Glutamatergic neuron (in vitro differentiated cells): ENCODE measurements at places on chromosomes 4 and X.

DNA sequence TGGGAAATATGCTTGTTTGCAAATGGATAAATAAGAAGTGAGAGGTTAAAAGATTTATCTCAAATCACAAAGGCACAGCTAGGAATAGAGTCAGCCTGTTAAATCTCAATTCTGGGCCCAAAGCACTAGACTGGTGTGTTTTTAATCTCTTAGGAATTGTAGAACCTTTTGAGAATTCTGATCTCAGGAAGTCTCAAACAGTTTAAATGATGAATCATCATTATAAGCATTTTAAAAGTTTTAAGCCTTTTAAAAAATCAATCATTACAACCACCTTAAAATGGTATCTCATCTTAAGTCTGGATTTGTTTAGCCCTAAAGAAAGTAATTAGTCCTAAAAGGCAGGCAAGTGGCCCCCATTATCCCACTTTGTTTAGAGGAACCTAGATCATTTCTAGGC lies 17.8 kb downstream of the DGKK start:
- no peak for DNase-seq

DNA sequence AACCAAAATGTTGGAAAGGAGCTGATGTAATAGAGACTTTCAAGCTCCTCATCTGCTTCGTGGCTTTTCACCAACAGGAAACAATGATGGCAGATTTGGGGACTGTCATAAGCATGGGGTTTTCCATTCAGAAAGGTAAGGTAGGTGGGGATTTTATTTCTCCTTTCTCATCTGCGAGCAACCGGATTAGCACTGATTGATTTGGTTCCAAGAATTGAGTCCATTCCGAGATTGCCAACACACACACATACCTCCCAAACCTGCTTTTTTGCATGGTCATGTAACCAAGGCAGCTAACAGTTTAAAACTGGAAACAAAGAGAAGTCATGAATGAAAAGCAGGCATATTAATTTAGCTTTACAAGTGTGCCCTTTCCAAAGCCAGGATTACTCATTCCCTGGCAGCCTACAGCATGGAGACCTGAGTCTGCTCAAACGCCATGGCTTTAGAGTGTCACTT lies 63.0 kb upstream of the LNX1 start:
- DNase-seq: no peak

- no peak for DNase-seq
Observed at GRCh38 chr4:91113130-91113706, 986.0 kb downstream of the CCSER1 start.

GRCh38 chr4:37675587-37676290 lies 10.4 kb downstream of the RELL1 start:
- no peak for DNase-seq

- DNase-seq: no peak
Observed at GRCh38 chrX:155886409-155886808, 5.3 kb downstream of the VAMP7 start.

DNA sequence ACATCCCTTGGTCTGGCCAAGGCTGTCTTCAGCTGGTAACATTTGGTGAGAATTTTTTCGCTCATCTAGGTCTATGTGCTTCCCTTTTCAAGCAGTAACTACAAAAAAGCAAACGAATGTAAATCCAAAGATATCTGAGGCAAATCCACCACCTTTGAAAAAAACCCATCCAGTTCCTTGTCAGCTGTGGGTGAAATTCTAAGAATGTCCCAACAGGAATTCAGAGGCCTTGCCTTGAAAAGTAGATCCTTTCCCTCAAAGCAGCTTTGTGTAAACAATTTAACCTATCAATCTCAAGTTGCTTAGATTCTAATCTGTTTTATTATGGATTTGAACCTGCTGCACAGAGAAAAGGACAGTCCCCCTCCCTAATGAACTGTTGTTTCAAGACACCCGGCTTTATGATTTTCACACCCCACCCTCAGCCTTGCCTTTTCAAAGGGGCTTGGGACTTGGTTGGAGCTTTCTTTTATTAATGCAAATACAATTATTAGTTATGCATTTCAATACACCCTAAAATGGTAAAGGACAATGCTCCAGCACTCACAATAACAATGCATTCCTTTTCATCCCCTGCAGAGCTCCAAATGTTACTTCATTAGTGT lies 166.6 kb downstream of the LDB2 start:
- DNase-seq: no peak

- DNase-seq: no peak
Observed at GRCh38 chrX:72465889-72466288, 106.8 kb downstream of the HDAC8 start.

GRCh38 chr4:6405397-6405706 lies 67.1 kb downstream of the PPP2R2C start:
- DNase-seq: peak; percentile 49

DNA sequence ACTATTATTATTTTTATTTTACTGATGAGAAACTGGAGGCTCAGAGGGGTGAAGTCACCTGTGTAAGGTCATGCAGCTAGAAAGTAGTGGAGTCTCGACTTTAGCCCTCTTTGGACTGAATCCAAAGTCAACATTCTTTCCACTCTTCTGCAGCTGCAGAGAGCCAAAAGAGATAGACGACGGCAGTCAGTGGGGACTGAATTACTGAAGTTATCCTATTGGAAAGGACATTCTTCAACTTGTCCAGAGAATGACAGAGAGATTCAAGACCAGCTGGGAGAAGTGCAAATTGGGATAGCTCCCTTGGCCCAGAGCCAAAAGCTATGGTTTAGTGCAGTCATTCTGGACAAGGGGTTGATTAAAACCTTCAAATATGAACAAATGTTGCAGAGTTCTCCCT lies 42.5 kb downstream of the VGLL1 start:
- DNase-seq: no peak

DNA sequence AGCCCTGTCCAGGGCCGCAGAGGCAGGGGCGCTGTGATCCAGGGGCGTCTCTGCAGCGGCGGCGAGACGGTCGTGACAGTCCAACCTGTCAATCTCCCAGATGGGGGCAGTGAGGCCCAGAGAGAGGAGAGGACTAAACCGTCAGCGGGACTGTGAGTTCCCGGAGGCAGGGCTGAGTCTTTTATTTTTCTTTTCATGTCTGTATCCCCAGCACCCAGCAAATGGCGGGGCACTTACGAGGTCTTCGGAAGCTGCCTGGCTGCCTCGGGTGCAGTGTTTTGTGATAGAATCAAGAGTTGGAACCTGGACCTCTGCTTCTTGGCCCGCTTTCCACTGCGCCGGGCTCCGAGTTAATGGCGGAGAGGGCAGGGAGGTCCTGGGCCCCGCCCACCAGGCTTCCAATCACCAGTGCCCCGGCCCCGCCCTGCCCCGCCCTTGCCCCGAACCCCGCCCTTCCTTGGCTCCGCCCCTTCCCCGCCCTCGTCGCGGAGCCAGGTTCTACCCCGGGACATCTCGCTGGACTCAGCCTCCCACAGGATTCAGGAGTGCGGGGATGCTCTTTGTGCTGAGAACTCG lies 35.3 kb upstream of the GRPEL1 start:
- peak; percentile 80 for DNase-seq

- no peak for DNase-seq
Observed at GRCh38 chr4:84417997-84418709, 80.9 kb downstream of the NKX6-1 start.

DNA sequence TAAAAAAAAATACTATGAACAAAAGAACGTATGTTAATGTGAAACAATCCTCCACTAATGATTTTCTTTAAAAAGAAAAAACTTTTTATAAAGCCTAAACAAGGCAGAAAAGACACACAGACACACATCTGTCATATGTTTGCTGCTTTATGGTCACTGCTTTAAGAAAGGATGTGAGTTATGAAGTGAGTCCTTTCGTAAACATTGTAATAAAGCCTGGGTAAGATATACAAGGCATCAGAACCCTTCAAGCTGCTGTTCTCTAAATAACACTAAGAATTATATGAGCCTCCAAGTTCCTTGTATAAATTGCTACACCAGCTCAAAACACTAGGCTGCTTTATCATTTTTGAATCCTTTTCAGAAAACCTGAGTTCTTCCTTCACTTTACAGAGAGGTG lies 81.6 kb downstream of the FBXO8 start:
- no peak for DNase-seq

DNA sequence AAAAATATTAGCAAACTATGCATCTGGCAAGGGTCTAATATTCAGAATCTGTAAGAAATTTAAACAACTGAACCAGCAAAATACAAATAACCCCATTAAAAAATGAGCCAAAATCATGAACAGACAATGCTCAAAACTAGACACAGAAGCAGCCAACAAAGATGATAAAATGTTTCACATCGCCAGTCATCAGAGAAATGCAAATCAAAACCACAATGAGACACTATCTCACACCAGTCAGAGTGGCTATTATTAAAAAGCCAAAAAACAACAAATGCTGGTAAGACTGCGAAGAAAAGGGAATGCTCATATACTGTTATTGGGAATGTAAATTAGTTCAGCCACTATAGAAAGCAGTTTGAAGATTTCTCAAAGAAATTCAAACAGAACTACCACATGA lies 201.3 kb upstream of the CPEB2 start:
- no peak for DNase-seq

DNA sequence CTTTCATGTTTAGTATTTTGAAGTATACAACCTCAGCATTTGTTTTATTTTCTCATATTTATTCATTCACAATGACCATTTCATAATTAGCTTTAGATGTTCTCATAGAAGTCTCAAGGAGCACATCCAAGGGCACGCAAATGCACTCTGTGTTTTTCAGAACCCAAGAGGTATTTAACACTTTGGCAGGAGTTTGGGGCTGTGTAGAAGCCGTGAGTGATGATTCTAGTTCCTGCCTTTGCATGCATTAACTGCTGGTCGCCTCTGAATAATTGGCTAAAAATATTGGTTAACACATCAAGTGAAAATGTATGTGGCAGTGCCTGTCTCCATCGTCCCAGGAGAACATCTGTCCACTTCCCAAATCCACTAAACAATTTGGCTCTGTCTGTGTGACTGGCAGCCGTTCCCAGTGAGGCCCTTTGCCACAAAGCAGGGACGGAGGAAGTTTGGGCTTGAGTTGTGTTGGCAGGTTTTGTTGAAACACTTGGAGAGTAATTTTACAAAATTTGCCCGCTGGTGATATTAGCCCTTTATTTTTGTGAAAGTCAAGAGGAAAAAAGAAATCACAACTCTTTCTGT lies 730.7 kb upstream of the SLIT2 start:
- DNase-seq: no peak
